Stimulated activated CD4-positive, alpha-beta T cell treated with anti-CD3 and anti-CD28 coated beads, Interleukin-4, amount 100 ng/mL, for 48 hours (primary cell): ENCODE measurements at places on chromosomes 5 and 9.

- DNase-seq, result no peak
Measured at GRCh38 chr9:104958751-104959150, 30.8 kb upstream of the ABCA1 start.

DNA sequence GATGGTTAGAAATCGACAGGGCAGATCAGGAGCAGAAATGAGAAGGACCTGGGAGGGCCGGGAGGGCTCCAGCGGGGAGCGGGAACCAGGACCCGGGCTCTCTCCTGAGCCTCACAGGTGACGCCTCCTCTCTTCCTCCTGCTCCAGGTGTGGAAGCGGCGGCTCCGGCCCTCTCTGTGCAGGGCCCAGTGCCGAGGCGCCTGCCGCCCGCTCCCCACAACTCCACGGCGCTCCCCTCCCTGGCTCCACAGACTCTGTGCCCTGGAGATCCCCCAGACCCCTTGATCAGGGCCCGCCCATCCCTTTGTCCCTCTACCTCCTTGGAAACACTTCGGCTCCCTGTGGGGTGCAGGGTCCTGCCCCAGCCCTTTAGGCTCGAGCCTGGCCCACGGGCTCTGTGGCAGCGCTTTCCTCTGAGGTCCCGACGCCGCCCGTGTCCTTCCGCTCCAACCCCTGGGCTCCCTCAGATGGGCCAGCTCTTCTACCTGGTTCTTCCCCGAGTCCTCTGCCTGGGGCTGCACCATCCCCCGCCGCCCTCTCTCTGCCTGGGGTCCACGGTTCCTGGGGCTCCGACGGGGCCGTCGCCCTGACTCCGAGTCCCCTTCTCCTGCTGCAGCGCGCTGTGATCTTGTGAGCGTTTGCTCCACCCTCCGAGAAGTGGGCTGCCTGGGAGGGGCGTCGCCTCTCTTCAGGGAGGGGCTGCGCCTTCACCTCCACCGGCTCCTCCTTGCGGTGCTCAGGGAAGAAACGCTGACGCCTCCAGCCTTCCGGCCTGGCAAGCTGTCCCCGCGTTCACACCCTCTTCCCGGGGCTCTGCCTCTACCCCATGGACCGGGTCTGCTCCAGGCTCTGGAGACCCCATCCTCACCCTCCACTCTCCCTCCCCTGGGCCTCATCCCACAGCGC, 22.4 kb upstream of the SLC6A3 start:
- DNase-seq, result no peak

- DNase-seq, result no peak
Measured at GRCh38 chr9:13110766-13111417, 168.6 kb downstream of the MPDZ start.

DNA sequence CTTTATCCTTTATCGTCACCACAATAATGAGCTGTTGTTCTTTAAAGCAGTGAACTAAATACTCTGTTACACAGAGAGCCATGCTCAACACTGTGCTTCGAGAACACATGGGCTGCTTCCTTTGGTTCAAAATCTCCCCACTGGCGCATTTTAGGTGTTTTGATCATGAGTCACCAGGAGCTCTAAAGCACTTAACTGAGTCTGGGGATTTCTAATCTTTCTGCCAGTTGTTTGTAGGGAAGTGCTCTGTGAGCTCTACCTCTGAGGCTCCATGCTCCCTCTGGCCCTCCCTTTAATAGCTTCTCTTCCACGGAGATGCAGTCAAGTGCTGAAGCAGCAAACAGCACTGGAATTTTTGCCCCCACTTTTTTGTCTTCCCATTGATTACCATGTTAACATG, 17.0 kb downstream of the ERAP2 start:
- DNase-seq, result no peak

DNA sequence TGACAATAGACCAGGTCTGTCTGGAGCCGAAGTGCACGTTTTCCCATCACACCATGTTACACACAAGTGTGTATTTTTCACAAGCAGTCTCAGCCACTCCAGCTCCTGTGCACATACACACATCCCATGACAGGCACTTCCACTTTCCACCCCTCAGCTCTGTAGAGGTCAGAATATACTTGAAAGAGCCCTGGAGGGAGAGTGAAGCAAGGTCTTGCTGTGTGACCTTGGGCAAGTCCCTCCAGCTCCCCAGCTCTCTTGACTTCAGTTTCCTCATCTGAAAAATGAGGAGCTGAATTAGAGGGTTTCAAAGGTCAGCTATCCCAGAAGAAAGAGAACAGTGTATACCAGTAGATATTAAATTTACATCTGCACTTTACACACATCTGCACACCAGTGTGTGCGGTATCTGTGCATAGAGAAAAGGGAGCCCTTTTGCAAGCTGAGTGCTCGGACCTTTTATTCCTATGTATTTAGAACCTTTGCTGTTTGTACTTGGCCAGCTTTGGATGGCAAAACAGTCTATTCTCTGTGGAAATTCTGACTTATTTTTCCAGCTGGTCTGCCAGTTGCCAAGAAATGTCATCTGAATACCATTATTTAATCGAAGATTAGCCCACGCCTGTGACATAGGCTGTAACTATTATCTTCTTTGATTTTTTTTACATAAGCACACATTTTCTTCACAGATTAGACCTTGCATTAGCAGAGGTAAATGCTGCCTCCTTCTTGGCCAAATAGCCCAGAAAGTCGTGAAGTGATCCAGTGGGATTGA, 528.0 kb downstream of the BNC2 start:
- no peak for DNase-seq

- DNase-seq, result no peak
Measured at GRCh38 chr5:69312459-69313160, 20.0 kb downstream of the CCDC125 start.

- DNase-seq, result no peak
Measured at GRCh38 chr5:32449262-32449661, 4.7 kb upstream of the ZFR start.

- DNase-seq, result no peak
Measured at GRCh38 chr9:16119261-16120230, 566.7 kb downstream of the CCDC171 start.

DNA sequence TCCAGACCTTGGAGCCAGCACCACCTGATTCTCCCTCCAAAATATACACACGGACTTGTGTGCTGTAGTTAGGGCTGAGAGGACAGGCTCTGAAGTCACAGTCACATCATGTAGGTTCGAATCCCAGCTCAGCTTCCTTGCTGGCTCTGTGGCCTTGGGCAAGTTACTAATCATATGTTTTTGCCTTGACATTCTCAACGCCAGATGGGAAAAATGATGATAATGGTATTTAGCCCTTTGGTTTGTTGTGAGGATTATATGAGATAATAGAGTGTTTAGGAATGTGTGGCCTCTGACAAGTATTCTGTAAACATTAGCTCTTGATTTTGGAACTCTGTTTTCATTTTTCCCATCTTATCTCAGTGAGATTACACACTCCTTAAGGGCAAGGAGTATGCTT, 72.5 kb downstream of the PLAC8L1 start:
- no peak for DNase-seq

GRCh38 chr9:35490155-35490909, 421 bp downstream of the RUSC2 start:
- DNase-seq, result no peak

- no peak for DNase-seq
Measured at GRCh38 chr9:137880976-137881530, 3.5 kb downstream of the CACNA1B start.

DNA sequence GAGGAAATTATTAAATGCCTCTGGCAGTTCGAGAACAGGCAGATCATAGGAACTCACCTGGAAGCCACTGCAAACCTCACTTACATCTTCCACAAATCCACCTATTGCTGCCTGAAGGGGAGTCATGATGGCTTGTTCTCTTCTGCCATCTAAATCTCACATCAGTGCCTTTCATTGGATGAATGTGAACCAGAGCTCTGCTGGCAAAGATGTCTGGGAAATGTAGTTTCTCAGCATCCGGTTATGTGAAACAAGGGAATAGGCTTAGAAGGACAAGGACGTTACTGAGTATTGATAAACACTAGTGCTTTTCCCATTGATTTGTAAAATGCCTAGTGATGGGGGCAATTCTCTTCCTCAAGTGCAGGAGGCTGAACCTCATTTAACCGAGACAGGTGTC, 483.3 kb downstream of the ARHGEF28 start:
- DNase-seq, result no peak

DNA sequence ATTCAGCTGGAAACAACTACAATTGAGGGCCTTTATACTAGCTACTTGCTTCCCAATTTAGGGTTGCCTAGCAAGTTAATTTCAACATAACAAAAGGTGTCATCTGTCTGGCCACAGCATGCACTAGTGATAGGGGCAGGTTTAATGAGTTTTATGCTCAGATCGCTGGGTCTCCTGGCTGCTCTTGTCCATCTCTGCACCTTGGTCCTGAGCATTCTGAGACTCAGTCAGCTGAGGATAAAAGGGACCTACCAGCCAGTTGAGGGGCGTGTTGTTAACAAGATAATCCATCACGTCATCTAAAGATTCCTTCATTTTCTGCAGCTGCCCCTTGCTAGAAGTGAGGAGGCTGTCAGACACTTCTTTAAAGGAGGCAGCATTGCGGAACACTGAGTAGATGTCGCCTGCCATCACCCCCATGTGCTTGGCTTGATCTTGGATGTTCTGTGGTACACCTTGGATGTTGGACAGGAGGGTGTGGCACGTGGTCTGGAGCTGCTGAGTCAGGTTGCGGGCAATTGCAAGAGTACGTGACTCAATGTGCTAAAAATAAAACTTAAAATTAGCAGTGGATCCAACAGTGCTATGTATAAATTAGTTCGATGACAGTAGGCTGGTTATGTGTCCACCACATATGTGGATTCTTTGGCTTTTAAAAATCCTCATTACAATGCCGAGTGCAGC, 11.0 kb downstream of the PLIN2 start:
- no peak for DNase-seq

DNA sequence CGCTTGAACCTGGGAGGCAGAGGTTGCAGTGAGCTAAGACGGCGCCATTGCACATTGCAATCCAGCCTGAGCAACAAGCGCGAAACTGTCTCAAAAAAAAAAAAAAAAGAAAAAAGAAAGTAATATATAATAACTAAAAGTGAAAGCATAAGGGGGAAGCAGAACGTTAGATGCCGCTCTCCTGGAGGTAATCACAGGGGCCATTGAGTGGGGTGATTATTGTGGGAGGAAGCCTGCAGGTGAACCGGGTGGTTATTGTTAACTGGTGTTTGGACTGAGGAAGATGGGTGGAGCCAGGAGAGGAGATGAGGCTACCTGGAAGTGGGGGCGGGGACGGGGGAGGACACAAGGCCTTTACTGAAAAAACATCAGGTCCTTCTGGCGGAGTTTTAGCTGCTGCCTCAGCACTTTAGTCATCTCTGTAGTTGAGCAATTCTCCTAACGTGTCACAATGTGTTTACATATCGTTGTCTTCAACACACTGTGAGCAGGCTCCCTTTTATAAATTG, 5.3 kb upstream of the TJP2 start:
- peak; percentile 57 for DNase-seq

GRCh38 chr5:80959138-80959537, 1.0 kb upstream of the RASGRF2 start:
- DNase-seq, result no peak

- DNase-seq, result no peak
Measured at GRCh38 chr5:154762700-154763099, 7.5 kb downstream of the LARP1 start.

- DNase-seq, result no peak
Measured at GRCh38 chr9:113541019-113541900, 77.7 kb downstream of the RGS3 start.

- no peak for DNase-seq
Measured at GRCh38 chr5:13930541-13931171, 13.8 kb downstream of the DNAH5 start.
